Stimulated activated CD4-positive, alpha-beta T cell treated with anti-CD3 and anti-CD28 coated beads, Interleukin-15, amount 100 ng/mL, for 1 hour (primary cell): ENCODE measurements at places on chromosomes 2 and 18.

- no peak for DNase-seq
Measured at GRCh38 chr2:217994776-217995274, 8.0 kb downstream of the TNS1 start.

DNA sequence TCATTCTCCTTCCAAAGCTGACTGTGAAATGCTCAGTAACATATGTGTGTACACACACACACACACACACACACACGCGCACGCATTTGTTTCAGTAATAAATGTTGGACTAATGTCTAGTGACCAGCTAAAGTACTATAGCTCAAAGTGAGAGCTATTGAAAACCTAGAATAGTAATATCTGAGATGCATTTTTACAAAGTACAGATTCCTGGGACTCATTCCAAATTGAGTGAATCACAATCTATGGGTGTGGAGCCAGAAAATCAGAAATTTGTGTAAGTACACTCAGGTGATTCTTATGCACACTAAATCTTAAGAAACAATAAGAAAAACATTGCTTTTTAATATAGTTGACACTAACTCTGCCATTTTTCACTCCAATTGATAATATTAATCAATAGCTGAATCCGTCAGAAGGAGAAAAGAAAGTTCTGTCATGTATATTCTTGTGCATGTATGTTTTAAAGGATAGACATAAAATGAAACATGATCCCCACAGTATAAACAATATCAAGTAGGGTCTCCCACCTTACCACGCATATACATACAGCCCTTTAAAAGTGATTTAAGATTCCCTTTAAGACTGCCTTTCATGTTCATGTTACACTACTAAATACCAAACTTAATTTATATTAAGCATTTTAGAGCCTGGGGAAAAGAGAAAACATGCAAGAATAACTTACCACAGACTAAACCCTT lies 123.5 kb downstream of the ATAD2B start:
- DNase-seq, result no peak

DNA sequence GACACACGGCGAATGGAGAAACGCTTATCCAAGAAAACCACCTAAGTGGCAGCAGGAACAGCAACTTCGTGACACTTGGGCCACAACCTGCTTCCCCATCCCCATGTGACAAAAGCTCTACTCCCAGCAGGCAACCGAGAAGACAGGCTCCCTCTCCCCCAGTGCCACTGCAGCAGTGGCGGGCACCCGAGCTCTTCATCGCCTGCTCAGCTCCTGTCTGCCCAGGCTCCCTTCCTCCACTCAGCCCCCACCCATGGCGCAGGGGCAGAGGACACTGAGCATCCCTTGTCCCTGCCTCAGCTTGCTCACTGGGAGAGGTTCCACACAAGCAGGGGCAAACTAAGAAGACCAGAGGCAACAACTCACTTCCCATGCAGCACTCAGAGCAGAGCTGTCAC lies 22.9 kb downstream of the SLC66A2 start:
- no peak for DNase-seq

- DNase-seq, result no peak
Measured at GRCh38 chr2:67514515-67514914, 117.4 kb downstream of the ETAA1 start.

GRCh38 chr18:29459972-29460371 lies 1283.0 kb upstream of the CDH2 start:
- no peak for DNase-seq

DNA sequence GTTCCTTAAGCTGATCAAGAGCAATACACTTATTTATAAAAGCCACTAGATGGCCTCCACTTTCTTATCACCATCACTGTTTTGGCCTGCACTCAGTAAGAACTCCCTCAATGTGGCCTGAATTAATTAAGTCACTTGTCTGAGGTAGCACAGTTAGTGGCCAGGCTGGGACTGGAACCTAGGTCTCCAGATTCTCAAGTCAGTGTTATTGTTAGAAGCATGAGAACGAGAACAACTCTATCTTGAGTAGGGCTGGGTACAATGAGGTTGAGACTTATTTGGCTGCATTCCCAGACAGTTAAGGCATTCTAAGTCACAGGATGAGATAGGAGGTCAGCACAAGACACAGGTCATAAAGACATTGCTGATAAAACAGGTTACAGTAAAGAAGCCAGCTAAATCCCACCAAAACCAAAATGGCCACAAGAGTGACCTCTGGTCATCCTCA lies 115.8 kb downstream of the SS18 start:
- DNase-seq, result no peak

DNA sequence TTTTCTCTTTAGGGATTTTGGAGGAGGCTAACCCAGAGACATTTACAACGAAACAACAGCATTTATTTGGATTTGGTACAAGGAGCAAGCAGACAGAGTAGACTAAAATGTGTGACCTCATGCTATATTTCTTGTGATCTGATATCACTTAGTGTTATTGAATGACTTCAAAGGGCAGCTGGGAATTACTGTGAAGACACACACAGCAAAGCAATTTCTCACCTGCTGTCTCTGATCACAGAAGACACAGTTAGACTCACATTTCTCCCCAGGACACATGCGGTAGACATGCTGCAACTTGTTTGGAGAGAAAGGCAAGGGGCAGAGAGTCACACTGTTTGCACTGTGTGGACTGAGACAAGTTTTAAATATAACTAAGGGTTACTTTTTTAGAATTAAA lies 67.5 kb downstream of the LTBP1 start:
- DNase-seq, result no peak

DNA sequence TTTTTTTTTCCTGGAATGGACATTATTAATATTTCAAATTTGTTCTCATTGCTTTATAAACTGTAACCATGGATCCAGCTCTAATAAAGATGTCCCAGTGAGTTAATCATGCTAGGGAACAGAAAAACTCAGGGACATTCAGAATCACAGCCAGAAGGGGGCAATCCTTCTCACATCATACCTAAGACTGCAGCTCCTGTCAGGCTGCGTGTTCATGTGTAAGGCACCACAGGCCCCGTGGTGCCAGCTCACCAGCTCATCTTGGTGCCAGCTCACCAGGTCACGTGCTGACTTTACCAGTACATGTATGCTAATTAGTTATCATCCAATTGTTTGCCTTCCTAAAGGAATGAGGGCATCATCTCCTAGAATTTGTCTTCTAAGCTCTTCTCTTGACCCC lies 84.7 kb upstream of the NEDD4L start:
- no peak for DNase-seq

DNA sequence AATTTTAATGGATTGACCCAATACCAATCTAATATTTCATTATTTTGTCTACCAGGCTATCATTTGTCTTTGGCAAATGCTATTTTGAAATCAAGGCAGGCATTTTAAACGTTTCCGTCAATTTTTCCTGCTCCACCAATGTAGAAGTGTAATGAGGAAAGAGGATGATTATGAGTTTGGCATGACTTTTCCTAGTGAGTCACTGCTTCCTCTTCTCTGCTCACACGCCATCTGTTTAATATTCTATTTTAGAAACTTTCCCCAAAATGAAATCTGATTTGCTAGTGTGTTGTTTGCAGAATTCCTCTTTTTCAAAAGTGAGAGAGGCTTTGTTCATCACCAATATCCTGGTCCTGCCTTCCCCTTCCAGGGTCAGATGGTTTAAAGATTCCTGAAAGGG lies 42.5 kb upstream of the PID1 start:
- DNase-seq, result no peak

- no peak for DNase-seq
Measured at GRCh38 chr2:187862715-187863114, 308.5 kb upstream of the TFPI start.

DNA sequence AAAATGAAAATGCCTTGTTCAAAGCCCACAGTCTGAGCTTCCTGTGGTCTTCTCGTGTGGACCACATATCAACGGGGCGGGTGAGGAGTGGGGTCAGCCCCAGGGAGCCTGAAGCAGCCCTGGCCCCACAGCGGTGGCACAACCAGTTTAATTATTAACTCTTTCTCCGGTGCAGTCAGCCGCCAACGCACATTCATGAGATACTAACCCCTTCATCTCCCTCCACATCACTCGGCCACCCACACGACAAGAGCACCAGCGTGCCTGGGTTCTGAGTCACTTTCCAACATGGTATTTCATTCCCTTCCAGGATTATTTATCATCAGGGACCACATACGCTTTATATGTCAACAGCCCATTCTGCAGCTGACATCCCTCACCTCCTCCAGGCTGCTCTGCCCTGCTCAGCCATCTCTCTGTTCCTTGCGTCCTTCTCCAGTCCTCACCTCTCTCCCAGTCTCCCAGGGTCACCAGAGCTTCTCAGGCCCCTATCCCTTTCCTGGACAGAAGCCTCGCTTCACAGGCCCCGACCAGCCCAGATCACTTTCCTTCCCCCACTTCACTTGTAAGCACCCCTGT lies 48.0 kb upstream of the ID2 start:
- no peak for DNase-seq

DNA sequence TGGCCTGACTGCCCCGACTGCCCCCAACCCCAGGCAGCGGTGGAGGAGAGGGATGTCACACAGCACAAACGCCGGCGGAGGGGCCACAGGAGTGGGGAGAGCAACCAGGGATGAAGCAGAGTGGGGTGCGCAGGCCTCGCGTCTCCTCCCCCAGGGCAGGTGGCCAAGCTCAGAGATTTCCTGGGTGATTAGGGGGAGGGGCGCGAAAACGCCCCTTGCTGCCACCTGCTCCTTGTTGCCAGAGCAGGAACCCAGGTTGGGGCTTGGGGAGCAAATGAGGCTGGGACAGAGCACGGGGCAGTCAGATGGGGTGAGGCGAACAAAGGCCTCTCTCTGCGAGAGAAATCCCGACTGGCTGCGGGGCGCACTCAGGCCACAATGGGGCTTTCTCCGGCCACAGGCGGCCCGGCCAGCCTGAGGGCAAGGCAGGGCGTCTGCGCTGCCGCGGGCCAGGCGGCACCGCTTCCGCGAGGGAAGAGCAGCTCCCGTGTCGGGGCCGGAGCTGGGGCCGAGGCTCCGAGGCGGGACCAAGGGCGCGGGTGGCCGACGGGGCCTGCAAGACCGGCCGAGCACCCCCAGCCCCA lies 11.5 kb downstream of the TEX44 start:
- no peak for DNase-seq

GRCh38 chr2:101012706-101013181 lies 10.7 kb downstream of the RPL31 start:
- DNase-seq, result no peak

DNA sequence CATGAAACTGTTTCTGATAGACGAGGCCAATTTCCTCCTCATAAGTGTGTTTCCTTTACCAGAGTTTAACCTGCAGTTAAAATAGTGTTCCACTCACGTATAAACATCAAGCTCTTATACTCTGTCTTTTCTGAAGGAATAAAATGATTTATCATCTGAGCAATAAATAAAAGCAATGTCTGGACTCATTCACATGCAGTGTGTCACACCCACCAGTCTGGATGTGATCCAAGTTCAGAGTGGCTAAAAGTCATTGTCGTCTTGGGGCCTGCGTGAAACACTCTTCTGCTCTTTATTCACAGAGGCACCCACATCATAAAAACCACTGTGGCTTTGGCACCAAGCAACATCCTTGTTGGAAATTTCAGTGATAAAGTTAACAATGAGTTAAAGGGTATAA lies 19.5 kb upstream of the SLC9A4 start:
- DNase-seq, result no peak

GRCh38 chr2:234898534-234899053 lies 53.2 kb upstream of the SH3BP4 start:
- DNase-seq, result no peak

DNA sequence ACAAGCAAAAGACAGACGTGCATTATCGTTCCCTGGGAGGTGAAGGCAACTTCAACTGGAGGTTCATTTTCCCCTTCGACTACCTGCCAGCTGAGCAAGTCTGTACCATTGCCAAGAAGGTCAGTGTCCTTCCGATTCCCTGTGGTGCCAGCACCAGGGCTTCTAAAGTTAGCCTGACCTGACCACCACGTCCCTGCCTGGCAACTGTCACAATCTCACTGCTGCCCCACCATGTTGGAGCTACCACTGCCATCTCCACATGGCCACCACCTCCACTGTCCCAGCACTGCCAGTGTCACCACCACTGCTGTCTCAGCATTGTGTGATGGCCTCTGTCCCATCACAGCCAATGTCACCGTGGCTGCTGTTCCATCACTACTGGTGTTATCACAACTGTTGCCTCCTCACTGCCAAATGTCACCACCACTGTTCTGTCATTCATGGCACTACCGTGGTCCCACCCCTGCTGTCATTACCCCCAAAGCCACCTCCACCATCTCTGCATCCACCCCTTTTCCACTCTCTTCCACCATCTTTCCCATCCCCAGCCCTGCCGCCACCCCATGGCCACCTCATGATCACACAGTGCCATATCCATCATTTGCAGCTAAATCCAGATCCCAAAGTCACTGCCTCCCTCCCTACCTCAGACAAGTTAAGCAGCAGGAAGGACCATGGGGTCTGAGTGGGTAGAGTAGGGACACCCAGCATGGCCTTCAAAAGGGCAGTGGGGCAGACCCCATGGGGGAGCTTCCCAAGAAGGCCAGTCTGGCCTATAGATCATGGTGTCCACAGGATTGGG lies 216.5 kb downstream of the DYSF start:
- DNase-seq, result no peak

DNA sequence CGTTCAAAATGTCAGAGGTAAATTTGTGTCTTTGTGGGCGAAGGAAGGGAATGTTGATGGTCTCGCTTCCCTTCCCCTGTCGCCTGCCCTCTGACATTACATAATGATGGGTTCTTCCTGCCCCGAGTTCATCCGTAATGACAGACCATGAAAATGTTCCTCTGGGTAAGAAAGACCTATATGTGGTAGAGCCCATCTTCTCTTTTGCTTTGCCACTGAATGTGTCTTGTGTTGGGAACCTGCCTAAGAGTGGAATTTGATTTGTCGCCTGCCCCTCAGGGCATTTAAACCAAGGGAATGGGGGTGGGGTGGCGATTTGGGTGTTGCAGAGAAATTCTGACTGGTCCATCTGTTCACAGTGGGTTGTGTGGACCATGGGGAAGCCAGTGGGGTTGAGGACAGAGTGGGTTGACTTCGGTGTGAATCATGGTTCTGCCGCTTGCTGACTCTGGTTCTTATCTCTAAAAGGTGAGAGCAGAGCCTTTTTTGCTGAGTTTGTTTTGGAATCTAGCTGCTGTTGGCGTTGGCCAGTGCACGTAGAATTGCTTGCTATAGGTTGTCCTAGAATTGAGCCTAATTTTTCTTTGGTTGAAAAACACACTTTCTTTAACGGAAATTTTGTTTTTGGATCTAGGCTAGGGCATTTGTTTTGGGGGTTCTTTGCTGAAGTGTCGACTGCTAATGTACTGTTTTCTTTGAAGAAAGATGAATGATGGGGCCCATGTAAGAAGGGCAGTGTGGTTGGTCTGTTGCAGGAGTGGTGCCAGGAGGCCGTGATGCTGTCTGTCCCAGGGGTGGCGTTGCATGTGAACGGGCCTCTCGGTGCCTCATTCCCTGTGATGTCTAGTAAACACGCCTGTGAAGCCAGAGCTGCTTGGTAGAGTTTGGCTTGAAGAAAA lies 1.3 kb downstream of the INPP4A start:
- no peak for DNase-seq

GRCh38 chr2:203033395-203033794 lies 18.7 kb downstream of the NBEAL1 start:
- DNase-seq, result no peak

- no peak for DNase-seq
Measured at GRCh38 chr18:49168281-49168985, 217.7 kb upstream of the SMAD7 start.

- DNase-seq, result no peak
Measured at GRCh38 chr2:162967147-162967546, 128.6 kb upstream of the KCNH7 start.
